HEK293T (cell line): ENCODE measurements at places on chromosomes 12 and 14.

DNA sequence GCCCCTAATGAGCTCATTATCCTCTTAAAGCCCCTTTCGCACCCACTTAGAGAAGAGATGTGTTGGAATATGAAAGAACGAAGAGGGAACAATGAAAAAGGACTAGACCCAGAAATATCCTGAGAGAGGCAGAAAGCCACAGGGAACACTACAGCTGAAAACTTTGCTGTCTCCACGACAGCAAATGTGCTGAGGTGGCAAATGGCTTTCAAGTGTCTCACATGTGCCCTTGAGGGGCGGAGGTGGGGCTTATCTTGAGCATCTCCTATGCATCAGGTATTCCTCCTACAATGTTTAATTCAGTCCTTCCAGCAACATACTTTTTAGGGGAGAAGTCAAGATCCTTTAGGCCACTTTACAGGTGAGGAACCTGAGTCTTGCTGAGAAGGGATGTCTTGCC, 62.9 kb downstream of the WSCD2 start:
- no peak for DNase-seq

DNA sequence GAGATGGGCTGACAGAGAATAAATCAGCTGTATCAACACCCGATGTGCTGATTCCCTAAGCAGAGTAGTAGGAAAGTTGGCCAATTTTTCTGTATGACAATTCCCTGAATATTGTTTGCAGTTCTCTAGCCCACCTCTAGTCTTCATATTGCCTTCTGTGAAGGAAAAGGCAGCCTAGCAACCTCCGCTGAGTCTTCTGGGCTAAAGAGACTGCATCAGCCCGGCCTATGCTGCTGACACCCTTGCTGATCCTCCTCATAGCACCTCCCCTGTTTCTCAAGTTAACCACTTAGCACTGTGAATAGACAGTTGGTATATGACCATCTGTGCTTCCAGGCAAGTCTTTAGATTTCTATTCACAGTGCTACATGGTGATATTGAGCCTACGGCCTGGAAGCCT, 161.1 kb upstream of the EGLN3 start:
- peak; percentile 22 for DNase-seq

DNA sequence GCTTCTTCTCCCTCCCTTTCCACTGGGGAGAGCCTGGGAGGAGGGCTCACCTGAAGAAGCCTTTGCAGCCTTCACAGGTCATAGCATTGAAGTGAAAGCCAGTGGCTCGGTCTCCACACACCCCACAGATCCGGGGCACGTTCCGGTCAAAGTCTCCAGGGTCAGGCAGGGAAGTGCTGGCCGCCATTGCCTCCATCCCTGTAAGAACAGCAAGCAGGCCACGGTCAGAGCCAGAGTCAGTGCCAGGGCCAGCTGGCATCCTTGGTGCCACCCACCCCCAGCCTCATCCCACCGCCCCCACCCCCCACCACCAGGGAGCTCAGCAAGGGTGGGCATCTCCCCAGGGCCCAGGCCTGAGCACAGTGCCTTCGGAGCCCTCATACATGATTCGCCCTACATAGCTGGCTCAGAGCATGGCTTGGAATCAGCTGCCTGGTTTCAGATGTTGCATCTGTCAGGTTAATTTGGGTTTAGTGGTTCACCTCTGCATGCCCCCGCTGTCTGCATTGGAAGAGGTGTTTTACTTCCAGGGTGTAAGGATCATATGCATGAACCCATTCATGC, 25.8 kb downstream of the VDR start:
- no peak for DNase-seq

DNA sequence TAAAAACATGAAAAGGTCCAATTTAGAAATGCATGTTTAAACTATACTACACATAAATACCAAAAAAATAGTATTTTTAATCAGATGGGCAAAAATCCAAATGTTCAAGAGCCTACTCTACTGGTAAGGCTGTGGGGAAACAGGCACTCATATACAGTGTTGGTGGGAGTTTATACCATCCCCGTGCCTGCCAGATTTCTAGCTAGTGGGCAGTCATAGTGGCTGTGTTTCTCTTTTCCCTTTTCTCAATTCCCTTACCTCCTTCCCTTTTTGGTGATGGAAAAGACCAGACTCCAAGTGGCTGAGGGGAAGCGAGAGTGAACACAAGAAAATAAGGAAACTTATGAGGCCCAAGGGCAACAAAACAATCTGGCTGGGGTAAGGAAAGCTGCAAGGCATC, 14.7 kb downstream of the ZNF641 start:
- no peak for DNase-seq

DNA sequence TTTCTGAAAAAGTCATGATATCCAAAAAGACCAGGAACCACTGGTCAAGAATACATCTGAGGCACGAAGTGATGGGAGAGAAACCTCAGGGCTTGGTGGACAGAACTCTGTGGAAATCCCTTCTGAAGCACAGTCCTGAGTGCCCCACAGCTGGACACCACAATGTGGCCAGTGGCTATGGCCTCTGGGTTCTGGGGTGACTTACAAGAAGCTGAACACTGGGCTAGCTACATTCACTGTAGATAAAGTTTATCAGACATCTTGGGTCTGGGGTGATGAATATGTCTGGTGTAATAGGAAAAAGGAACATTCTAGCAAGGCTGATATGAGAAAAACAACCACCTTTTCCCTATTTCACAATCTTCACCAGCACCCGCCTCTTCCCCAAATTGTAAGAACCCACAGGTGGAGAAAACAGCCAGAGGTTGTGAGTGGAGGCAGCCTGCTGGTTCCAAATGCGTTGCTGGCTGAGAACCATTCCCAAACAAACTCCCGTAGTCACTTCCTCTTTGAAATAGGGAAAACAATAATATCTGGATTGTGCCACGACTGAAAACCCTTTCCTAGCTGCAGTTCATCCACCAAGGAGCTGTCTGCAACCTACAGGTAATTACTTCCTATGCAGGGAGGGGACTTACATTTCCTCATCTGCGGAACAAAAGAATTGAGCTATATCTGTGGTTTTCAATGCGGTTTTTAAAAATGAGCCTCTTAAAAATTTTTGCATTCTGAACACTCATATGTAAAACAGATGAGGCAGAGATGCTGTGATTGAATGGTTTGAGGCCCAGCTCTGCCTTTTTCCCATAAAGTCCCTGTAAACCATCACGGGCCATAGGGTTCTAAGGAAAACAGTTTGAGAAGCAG, 193.6 kb downstream of the SLC41A2 start:
- no peak for DNase-seq

DNA sequence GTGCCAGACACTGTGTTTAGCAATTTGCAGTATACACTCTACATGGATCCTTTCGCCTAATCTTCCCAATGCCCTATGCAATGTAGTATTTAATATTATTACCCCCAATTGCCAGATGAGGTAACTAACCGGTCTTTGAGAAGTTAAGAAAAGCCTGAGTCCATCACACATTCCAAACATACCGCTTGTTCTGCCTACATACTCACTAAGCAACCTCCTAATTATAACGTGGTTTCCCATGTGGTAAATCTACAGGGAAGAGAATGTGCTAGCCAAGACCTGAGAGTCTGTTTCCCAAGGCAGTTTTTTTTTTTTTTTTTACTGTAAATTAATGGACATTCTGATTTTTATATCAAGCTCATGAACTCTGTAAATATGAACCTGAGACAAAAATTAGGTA, 37.2 kb downstream of the ATP2B1 start:
- no peak for DNase-seq

- DNase-seq, result peak; percentile 62
Observed at GRCh38 chr14:64971943-64972791, at the start of gene RAB15. TSS of gene RAB15 (minus strand) at chr14:64972336. CDS start at chr14:64972076, 260 bp downstream.

- DNase-seq, result no peak
Observed at GRCh38 chr14:58736606-58737005, 98.8 kb downstream of the DACT1 start.

DNA sequence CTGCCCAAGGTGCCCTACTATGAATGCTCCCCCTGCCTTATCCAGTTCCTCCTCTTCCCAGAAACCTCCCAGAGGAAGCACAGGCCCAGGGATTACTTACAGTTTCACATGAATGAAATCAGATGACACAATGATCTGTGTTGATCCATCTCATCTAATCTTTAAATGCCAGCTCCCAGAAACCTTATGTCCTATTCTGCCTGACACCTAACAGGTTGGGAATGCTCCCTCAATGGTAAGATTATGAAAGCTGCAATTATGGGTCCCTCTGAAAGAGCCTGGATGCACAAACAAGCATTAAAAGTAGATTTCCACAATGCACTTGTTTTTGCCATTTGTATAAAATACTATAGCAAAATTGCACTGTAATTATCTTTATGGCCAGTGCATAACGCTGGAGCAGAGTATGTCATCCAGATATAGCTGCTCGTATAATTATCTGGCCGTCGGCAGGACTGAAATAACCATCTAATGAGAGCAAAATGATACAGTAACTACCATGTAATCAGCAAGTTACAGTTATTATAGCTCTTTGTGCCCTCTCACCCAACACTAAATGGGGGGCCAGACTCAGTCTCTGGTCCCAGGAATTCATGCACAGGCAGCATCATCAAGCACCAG, 4.4 kb upstream of the ZBTB39 start:
- no peak for DNase-seq

DNA sequence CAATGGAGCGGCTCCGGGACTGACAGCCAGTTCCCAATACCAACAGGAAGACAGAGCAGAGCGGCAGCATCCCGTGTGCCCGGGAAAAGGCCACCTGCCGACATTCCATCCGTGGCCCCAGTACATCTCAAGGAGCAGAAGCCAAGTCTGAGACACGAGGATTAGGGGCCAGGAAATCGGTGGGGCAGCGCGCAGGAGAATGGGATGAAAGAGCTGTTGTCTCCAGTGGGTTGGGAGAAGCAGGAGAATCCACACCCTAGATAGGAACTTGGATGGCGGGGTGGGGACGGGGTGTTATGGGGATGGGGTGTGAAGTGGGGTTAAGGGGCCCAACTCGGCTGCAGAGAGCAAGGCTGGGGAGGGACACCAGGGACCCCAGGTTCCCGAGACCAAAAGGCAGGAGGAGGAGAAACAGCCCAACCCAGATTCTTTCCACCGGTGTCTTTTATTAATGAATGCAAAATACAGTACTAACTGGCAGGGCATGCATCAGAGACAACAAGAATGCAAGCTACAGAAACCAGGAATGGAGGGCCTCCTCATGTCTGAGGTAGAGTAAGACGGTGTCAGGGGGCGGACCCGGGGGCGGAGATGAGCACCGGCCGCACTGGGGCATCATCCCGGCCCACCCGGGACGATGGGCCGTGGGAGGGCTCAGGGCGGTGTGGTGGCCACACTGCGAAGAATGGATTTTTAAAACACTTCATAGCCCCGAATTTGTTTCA, 50.3 kb downstream of the BEGAIN start:
- no peak for DNase-seq

- peak; percentile 20 for DNase-seq
Observed at GRCh38 chr12:98895086-98895651, 250.1 kb downstream of the APAF1 start.

- peak; percentile 45 for DNase-seq
Observed at GRCh38 chr12:49232940-49233841, 31.7 kb upstream of the TUBA1C start.
